ENCODE measurements at places on chromosomes 3 and 15.

DNA sequence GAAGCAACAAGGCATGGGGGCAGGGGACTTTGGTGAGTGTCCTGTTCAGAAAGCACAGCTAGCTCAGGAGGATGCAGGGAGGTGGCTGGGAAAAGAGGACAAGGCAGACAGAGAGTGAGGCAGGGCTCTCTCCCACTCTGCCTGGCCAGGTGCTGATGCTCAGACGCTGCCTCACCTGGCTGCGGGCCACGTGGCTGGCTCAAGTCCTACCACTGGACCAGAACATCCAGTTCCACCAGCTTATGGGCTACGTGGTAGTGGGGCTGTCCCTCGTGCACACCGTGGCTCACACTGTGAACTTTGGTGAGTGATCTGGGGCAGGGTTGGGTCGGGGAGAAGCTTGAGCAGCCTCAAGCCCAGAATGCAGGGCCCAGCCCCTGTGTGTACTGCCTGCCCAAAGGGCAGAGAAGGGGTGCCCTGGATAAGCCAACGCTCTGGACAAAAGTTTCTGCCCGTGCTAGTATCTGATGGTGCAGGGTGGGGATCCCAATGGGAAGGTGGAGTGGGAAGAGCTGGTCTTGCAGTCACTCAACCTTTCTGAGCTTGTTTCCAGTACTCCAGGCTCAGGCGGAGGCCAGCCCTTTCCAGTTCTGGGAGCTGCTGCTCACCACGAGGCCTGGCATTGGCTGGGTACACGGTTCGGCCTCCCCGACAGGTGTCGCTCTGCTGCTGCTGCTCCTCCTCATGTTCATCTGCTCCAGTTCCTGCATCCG is 20.9 kb downstream of the NOX5 start:
- no peak for DNase-seq

GRCh38 chr3:149462051-149462450 is 12.4 kb upstream of the TM4SF4 start:
- DNase-seq, result no peak

- DNase-seq, result no peak
These were observed 6.3 kb downstream of the ST3GAL6 start for GRCh38 chr3:98769448-98769847.

DNA sequence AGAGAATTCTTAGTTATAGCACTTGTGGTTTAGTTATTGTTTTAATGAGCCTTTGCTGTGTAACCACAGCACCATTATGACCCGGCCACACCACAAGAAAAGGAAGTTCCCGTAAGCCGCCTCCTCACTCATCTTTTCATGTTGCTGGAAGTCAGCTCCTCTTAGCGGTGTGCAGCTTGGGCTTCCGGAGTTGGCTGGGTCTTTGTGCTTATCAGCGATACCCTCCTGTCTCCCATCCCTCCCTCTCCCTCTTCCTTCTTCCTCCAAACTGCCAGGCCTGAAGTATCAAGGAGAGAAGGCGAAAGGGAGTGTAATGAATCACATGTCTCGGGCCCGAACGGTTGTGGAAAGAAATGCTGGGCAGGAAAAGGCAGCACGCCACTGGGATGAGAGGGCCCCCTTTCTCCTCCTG is 353.5 kb downstream of the MCTP2 start:
- no peak for DNase-seq

DNA sequence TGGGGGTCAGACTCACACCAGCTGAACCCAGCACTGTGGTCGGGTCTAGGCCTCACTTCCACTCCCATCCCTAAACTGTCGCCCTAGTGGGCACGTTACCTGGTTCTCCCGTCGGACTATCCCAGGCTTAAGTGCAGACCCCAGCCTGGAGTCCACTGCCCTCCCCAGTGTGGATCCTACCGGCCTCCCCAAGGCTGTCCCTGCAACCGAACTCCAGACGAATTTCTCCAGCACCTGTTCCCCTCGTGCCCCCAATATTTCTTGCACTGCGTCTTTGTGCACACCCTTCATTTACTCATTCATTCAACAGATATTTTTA is 26.5 kb downstream of the SLC41A3 start:
- DNase-seq, result no peak

GRCh38 chr3:149705416-149705815 is 46.9 kb downstream of the COMMD2 start:
- DNase-seq, result no peak

DNA sequence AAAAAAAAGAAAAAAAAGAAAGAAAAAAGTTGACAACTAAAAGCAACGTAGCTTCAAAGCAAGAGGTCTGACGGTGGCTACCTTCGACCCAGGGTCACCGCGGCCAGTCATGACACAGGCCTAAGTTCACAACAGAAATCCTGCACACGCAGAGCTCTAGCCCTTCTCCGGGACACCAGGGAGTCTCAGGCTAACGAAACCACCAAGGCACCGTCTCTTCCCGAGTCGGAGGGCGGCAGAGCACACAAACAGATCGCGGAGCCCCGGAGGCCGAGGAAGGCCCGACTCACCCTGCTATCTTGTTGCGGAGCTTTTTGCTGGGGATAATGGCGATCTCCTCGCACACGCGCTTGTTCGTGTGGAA is 584 bp downstream of the RPS17 start:
- DNase-seq, result no peak

DNA sequence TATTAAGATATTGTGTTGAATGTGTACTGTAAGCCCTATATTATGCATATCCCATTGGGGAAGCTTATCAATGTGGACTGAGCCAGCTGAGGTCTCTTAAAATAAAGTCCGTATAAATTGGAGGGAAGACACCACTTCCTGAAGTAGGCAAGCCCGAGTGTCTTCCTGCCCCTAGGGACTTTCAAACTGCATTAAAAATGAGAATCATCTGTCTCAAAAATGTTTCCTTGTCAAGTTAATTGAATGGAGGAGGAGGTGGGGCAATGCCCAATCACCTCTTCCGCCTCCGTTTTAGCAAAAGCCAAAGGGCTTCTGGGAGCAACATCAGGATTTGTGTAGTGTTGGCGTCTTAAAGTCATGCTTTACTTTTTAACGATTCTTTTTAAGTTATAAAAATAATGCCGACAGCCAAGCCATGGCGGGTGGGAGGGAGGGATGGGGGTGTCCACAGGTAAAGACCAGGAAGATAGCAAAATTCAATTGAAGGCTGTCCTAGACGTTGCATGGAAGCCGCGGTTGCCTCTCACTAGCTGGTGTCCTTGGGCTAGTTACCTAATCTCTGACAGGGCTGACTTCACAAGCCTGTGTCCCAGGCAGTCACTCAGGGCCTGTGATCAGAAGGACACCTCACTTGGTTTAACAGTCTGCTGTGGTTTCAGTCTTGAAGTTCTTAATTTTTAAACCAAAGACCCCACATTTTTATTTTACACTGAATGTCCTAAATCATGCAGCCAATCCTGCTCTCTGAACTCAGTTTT is 524.9 kb upstream of the PROK2 start:
- no peak for DNase-seq

GRCh38 chr15:80233581-80233980 is 18.4 kb downstream of the CTXND1 start:
- no peak for DNase-seq

GRCh38 chr3:161413127-161413854 is 42.0 kb upstream of the SPTSSB start:
- DNase-seq, result no peak

DNA sequence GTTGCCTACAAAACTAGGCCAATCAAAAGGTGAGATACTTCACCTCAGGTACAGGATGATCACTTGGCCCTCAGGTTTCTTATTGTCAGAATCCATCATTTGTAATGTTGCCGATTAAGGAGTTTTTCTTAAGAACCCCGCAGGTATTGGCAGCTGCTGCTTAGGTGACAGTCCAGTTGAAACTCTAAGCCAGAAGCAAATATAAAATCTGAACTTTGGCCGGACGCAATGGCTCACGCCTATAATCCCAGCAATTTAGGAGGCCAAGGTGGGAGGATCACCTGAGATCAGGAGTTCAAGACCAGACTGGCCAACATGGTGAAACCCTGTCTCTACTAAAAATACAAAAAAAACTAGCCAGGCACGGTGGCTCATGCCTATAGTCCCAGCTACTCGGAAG is 43.1 kb upstream of the SNTN start:
- DNase-seq, result no peak

- DNase-seq, result no peak
These were observed 156.8 kb upstream of the BCL6 start for GRCh38 chr3:187902041-187902471.

DNA sequence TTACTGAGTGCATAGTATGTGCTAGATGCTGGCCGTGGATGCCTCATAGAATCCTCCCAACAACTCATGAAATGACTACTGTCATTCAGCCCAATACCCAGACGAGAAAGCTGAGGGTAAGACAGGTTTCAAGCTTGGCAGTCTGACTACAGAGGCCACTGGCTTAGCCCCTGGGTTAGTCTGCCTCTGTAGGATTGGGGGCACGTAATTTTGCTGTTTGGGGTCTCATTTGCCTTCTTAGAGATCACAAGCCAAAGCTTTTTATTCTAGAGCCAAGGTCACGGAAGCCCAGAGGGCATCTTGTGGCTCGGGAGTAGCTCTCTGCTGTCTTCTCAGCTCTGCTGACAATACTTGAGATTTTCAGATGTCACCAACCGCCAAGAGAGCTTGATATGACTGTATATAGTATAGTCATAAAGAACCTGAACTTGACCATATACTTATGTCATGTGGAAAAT is 1.0 kb upstream of the CCR5 start:
- DNase-seq, result no peak

- DNase-seq, result no peak
These were observed 129.4 kb downstream of the VGLL4 start for GRCh38 chr3:11514191-11514821.

DNA sequence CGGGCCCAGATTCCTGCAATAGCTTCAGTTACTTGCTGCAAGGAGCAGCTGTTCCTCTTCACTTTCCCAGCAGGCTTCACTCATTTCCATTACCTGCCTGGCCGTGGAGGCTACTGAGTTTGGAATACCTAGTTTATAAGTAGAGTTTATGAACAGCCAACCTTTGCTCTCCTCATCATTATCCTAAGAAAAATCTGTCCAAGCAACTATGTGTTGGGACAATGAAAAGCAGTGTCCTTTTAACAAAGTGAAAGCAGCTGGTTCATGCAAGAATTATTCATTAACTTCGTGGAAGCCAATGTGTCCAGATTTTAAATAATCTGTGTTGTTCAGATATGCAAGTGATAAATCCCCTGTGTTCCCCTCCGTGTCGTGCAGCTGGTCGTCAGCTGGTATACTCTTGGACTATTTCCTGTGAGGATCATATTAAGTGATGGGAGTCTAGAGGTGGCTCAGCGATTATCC is 39.3 kb upstream of the SSR3 start:
- no peak for DNase-seq

- DNase-seq, result no peak
These were observed 33.2 kb downstream of the OXNAD1 start for GRCh38 chr3:16297997-16298885.

- DNase-seq, result no peak
These were observed 146.1 kb downstream of the NAALADL2 start for GRCh38 chr3:175005193-175005592.

DNA sequence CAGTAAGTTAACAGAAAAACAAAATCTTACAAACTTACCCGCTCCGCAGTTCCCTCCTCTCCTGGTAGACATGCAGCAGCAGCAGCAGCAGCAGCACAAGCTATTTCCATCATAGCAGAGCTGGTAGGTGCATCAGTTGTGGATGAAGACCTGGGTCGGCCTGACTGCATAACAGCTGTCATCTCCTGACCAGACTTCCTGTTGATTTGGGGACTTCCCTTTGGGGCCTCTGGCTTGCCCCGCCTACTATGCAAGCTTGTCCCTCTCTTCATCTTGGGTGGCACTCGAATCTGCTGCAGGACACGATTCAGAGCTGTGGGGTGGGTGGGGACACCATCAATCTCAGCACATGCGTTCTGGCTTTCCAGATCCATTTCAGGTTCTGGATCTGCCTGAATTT is 65.7 kb downstream of the TMCC1 start:
- no peak for DNase-seq

- DNase-seq, result no peak
These were observed 39.3 kb downstream of the IL1RAP start for GRCh38 chr3:190552969-190553759.

DNA sequence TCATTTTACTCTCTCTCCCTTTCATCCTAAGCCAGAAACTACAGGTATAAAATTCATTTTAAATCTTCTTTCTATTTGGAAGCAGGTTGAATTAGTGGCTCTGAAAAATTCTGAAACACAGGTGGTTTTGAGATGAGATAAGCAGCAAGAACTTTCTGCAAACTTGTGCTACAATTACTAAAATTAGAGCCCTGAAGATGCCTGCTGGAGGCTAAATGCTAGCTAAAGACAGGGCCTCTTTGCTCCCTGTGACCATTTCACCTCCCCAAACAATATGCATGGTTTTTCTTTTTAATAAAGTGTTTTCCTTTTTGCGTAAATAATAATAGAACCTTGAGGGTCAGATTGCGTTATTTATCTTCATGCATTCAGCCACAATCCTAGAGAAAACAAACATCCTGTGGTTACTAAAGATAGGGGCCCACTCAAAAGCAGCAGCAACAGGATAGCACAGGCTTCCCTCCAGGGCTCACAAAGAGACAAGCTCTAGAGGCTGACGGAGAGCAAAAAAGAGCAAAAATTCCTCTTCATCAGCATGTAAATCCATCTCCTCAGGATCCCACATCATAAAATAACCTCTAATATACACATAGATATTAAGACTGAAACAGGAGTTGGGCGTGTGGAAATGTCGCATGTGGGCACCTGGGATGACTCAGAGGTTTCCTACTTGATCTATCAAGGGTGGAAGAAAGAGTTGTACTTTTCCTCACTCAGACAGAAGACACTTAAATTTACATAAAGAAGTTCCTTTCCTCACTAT is 26.5 kb upstream of the CP start:
- DNase-seq, result no peak

DNA sequence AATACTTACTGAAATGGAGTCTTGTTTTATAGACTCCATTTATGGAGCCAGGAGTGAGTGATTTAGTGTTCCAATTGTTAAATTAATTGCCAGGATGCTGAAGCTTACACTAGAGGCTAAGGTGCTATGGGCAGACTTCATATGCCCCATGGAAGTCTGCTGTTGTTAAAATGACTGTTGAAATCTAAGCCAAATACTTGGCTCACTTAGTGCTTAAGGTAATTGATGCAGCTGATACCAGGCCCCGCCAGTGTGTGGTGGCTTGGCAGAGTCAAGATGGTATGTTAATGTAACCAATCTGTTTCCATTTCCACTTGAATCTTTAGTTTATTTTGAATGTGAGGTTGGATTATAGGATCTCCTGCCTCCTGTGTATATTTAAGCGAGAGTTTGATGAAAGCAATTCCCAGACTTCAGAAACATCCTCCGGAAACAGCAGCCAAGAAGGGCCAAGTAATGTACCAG is 187.1 kb downstream of the ITPR1 start:
- no peak for DNase-seq

All from activated naive CD4-positive, alpha-beta T cell (primary cell).